Fibroblast of lung (primary cell): ENCODE measurements at places on chromosomes 5 and 9.
A peak's percentile ranks its signal among the peaks of the same experiment; 100 is the strongest.

DNA sequence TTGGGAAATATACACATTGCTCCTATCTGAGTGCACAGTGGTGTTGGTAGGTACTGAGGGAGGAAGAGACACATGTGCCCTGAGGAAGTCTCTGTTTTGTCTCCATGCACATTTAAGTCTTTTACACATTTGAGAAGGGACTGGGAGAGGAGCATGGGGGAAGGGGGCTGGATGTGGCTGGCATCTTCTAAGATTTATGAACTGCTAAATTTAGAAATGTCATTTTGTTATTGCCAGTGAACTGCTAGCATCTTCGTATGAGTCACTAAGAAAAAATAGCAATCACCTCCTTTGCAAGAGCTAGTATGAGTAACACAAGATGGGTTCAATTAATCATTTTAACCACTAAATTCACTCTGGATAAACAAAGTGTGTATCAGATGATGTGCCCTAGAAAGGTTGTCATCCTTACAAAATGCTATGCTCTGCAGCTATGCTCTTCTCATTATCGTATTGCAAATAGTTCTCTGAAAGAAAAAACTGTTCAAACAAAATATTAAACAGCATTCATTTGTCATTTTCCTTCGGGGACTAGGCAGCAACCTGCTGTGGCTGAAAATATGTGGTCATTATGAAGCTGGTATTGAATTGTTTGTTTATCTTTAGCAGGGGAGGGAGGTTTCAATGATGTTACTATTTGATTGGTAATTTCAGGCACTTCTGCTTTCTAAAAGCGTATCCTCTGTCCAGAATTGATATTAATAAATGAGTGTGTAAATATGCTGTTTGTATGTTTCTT is 236.5 kb downstream of the DMRTA1 start:
- H3K27me3 ChIP-seq = no peaks in the 10 kb centered on the region
- peak; percentile 91 for DNase-seq
- peak overlapping the region; percentile 28 for H3K4me3 ChIP-seq
- peaks cover 7% of the 10 kb centered on the region for H3K4me1 ChIP-seq
- no peaks in the 10 kb centered on the region for H3K36me3 ChIP-seq

- H3K27me3 ChIP-seq = no peaks in the 10 kb centered on the region
- no peaks in the 10 kb centered on the region for H3K36me3 ChIP-seq
- H3K4me3 ChIP-seq = no peak overlapping the region
- H3K27ac ChIP-seq = no peak overlapping the region
- DNase-seq = peak; percentile 48
- H3K4me1 ChIP-seq = no peaks in the 10 kb centered on the region
Observed at GRCh38 chr9:18606281-18606680, 132.3 kb downstream of the ADAMTSL1 start.

DNA sequence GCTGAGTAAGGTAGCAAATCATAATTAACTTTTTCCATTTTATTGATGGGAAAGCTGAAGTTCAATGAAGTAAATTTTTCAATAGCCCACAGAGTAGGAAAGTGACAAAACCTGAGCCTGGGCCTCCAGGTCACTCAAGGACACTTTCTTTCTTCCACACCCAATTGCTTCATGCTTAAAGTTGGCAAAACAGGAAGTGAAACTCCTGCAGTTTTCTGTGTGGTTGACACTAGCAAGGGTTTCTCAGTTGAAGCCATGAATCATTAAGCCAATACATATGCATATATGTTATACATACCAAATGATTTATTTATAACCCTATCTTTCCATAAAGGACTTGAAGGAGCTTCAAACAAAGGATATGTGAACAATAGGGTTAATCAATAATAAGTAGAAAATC is 13.9 kb downstream of the TLR4 start:
- H3K27me3 ChIP-seq = no peaks in the 10 kb centered on the region
- H3K27ac ChIP-seq = no peak overlapping the region
- H3K4me3 ChIP-seq = no peak overlapping the region
- no peaks in the 10 kb centered on the region for H3K4me1 ChIP-seq
- no peaks in the 10 kb centered on the region for H3K36me3 ChIP-seq

GRCh38 chr5:82640916-82641315 is 362.8 kb upstream of the RPS23 start:
- H3K4me3 ChIP-seq = no peak overlapping the region
- peaks cover 2% of the 10 kb centered on the region for H3K4me1 ChIP-seq
- no peak overlapping the region for H3K27ac ChIP-seq
- H3K36me3 ChIP-seq = no peaks in the 10 kb centered on the region
- H3K27me3 ChIP-seq = no peaks in the 10 kb centered on the region
- no peak for DNase-seq

GRCh38 chr5:168513861-168514428 is 15.2 kb upstream of the FBLL1 start:
- no peaks in the 10 kb centered on the region for H3K4me1 ChIP-seq
- H3K4me3 ChIP-seq = no peak overlapping the region
- H3K27ac ChIP-seq = no peak overlapping the region
- DNase-seq = no peak

DNA sequence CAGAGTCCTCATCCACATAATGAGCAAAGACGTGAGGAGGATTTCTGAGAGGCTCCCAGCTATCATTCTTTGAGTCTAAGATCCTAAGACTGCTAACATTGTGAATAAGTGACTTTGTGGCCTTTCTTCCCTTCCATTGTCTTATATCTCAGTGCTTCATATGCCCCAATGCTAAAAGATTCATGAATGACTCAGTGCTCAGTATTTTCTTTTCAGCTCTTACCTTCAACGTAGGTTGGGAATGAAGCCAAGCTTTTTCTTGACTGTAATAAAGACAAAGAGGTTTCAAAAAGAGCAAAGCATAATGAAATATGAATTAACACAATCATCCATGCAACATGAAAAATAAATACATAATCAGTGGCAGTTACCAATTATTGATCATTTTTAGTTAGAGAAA is 146.4 kb downstream of the ENTREP1 start:
- H3K27me3 ChIP-seq = no peaks in the 10 kb centered on the region
- peak; percentile 67 for DNase-seq
- no peak overlapping the region for H3K4me3 ChIP-seq
- H3K27ac ChIP-seq = no peak overlapping the region
- H3K36me3 ChIP-seq = no peaks in the 10 kb centered on the region

DNA sequence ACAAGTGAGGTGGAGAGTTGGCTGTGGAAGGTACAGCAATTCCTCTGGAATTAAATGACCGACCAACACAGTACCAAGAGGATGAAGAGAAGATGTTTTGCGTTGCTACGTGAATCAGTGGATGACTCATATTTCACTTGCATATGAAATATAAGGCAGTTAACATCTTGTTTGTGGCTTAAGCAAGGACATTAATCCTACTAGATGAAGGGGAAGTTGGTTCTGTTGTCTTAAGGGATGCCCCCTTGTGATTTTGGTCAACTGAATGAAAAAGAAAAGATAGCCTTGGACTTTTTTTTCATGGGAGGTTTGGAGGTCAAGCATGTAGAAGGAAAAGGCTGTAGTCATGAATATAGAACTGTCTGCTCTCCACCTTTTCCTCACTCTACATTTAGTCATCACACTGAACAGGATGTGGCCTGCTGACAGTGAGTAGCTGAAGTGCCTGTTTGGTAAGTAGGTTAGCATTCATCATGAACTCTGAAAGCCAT is 33.9 kb downstream of the VLDLR start:
- H3K27ac ChIP-seq = peak overlapping the region; percentile 42
- no peaks in the 10 kb centered on the region for H3K4me1 ChIP-seq
- H3K27me3 ChIP-seq = no peaks in the 10 kb centered on the region
- peak; percentile 97 for DNase-seq

DNA sequence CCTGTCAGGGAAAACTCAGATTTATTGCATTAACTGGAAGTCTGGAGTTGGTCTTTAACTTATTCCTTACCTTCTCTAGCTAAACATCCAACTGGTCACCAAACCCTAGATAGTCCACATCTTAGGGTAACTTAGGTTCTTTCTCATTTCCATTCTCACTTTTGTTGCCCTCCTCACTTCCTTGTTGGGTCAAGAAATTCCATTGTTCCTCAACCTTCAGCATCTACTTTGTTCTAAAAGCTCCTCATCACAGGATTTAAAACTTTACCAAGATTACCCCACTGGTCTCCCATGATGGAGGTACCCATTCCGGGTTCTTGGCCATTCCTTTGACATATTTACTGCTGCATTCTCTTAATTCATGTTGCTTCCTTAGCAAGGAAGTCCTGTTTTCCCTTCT is 32.1 kb downstream of the PTTG1 start:
- no peak for DNase-seq
- H3K4me1 ChIP-seq = no peaks in the 10 kb centered on the region
- no peak overlapping the region for H3K4me3 ChIP-seq
- no peak overlapping the region for H3K27ac ChIP-seq
- no peaks in the 10 kb centered on the region for H3K36me3 ChIP-seq
- peaks cover 2% of the 10 kb centered on the region for H3K27me3 ChIP-seq

GRCh38 chr9:127405344-127406125 is 8.6 kb downstream of the SLC2A8 start:
- no peak overlapping the region for H3K27ac ChIP-seq
- no peak overlapping the region for H3K4me3 ChIP-seq
- peaks cover 2% of the 10 kb centered on the region for H3K36me3 ChIP-seq
- DNase-seq = no peak
- H3K27me3 ChIP-seq = no peaks in the 10 kb centered on the region
- H3K4me1 ChIP-seq = no peaks in the 10 kb centered on the region

DNA sequence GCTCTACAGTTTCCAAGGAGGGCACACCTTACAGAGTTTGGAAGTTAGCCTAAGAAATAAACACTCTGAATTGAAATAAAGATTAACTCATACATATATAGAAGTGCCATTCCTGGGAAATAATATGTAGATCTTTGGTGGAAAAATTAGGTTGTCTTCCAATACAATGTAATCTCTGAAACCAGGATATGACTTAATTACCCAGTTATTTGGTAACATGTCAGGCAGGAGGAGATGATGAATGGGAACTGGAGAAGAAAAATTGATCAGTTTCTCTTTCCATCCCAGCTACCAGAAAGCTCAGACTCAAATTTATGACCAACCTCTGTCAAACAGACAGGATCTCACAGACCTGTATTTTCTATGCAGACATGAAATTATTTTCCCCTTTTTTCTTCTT is 215.2 kb upstream of the SNX2 start:
- H3K27ac ChIP-seq = no peak overlapping the region
- no peaks in the 10 kb centered on the region for H3K36me3 ChIP-seq
- no peaks in the 10 kb centered on the region for H3K4me1 ChIP-seq
- H3K4me3 ChIP-seq = no peak overlapping the region

DNA sequence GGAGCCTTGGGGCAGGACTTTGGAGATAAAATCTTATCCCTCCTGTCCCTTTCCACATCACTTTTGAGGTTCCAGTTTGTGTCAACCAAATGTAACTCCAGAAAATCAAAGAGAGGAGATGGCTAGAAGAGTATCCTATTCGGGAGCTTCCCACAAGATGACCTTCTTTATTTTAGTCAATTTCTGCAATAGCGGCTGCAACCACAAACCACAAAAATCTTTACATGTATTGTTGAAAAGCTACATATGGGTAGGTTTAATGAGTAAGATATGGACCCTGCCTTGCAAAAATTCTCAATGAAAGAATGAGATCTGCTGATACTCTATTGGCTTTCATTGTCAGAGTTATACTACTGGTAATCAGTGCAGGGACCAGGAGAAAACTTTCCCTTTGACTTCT is 92.2 kb upstream of the MAMDC2 start:
- H3K4me3 ChIP-seq = no peak overlapping the region
- H3K27ac ChIP-seq = no peak overlapping the region
- H3K4me1 ChIP-seq = peaks cover 12% of the 10 kb centered on the region

- no peaks in the 10 kb centered on the region for H3K36me3 ChIP-seq
- H3K4me1 ChIP-seq = no peaks in the 10 kb centered on the region
- DNase-seq = no peak
- no peaks in the 10 kb centered on the region for H3K27me3 ChIP-seq
- H3K27ac ChIP-seq = no peak overlapping the region
- H3K4me3 ChIP-seq = no peak overlapping the region
Observed at GRCh38 chr9:98472216-98472615, 216.8 kb upstream of the TBC1D2 start.

DNA sequence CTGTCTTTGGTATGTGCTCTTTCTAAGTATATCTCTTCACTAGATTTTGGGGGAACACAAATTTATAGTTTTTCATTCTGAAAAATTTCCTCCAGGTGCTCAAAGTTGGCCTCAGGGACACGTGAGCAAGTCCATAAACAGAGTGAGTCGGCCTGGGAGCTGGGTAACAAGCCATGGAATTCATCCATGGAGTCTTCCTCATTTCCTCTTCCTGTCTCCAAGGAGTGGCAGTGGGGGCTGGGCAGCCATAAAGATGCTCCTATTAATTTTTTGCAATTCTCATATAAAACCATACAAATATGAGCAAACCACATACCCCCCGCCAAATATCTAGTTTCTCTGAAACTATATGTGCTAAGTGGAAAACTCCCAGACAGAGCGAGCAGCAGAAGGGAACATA is 136.6 kb upstream of the OTULINL start:
- no peak overlapping the region for H3K4me3 ChIP-seq
- no peak overlapping the region for H3K27ac ChIP-seq
- peaks cover 23% of the 10 kb centered on the region for H3K4me1 ChIP-seq
- peaks cover 5% of the 10 kb centered on the region for H3K36me3 ChIP-seq

GRCh38 chr9:69324549-69325401 is at the start of gene ENTREP1:
Gene ENTREP1 (plus strand): TSS chr9:69325215. CDS start chr9:69325310, 95 bp downstream.
- H3K27ac ChIP-seq = no peak within 1 kb of the TSS
- H3K27me3 ChIP-seq = peaks cover 27% of the 10 kb centered on the region
- DNase-seq = peak; percentile 19
- H3K4me3 ChIP-seq = peak within 1 kb of the TSS; percentile 35

GRCh38 chr5:33583332-33583731 is 142.6 kb downstream of the TARS1 start:
- DNase-seq = no peak
- no peaks in the 10 kb centered on the region for H3K4me1 ChIP-seq
- H3K36me3 ChIP-seq = peaks cover under 1% of the 10 kb centered on the region
- H3K27me3 ChIP-seq = no peaks in the 10 kb centered on the region

GRCh38 chr5:122141751-122142150 is 12.4 kb downstream of the ZNF474 start:
- peak; percentile 81 for DNase-seq
- H3K27me3 ChIP-seq = no peaks in the 10 kb centered on the region
- no peaks in the 10 kb centered on the region for H3K36me3 ChIP-seq
- peaks cover 4% of the 10 kb centered on the region for H3K4me1 ChIP-seq
- H3K27ac ChIP-seq = peak overlapping the region; percentile 30

DNA sequence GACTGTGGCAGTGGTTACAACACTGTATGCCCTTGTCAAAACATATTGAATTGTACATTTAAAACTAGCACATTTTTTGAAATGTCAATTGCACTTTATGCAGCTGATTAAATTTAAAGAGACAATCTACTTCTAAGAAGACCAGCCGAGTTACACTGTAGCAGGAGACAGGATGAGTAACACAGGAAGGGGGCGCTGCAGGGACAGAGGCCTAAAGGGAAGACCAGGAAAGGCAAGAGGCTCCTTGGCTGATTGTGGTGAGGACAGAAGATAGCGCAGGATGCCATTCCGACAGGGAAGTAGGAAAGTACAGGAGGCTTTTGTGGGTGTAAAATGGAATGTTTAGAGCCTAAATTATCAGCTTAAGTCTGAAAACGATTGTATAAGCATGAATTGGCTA is 28.2 kb upstream of the PPP2R2B start:
- no peaks in the 10 kb centered on the region for H3K36me3 ChIP-seq
- H3K4me3 ChIP-seq = no peak overlapping the region
- H3K27me3 ChIP-seq = no peaks in the 10 kb centered on the region
- no peaks in the 10 kb centered on the region for H3K4me1 ChIP-seq

- peaks cover 4% of the 10 kb centered on the region for H3K27me3 ChIP-seq
- no peaks in the 10 kb centered on the region for H3K4me1 ChIP-seq
Observed at GRCh38 chr9:134566936-134567335, 74.7 kb upstream of the COL5A1 start.

- no peak for DNase-seq
- no peaks in the 10 kb centered on the region for H3K36me3 ChIP-seq
- H3K27me3 ChIP-seq = no peaks in the 10 kb centered on the region
- no peak overlapping the region for H3K4me3 ChIP-seq
- no peaks in the 10 kb centered on the region for H3K4me1 ChIP-seq
Observed at GRCh38 chr9:19156026-19156474, 28.8 kb upstream of the PLIN2 start.
